ENCODE measurements at places on chromosomes 16 and 17.

DNA sequence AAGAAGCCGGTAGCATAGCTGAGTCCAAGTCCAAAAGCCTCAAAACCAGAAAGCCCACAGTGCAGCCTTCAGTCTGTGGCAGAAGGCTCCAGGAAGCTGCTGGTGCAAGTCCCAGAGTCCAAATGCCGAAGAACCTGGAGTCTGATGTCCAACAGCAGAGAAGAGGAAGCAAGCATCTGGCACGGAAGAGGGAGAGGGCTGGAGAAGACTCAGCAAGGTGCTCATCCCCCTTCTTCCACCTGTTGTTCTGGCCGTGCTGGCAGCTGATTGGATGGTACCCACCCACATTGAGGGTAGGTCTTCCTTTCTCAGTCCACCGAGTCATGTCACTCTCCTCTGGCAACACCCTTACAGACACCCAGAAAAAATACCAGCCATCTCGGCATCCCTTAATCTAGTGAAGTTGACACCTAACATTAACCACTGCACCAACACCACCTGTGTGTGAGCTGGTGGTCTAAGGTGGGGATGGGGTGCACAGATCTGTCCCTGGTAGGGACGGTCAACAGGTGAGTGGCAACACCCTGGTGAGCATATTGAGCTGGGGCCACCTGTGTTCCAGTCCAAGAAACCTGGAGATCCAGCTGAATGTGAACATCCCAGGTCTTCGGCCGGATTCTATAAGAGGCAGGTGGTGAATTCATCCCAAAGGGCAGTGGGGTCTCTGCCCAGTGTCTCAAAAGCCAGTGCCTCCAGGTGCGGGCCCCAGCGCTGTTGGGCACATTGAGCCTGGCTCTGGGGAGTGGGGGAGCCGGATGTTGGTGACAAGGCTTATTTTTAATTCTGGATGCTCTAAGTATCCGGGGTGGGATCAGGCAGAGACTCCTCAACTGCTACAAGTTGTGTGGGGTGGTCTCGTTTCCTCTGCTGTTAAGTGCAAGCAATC, 9.8 kb downstream of the MIEF2 start:
- DNase-seq: peak; percentile 53

DNA sequence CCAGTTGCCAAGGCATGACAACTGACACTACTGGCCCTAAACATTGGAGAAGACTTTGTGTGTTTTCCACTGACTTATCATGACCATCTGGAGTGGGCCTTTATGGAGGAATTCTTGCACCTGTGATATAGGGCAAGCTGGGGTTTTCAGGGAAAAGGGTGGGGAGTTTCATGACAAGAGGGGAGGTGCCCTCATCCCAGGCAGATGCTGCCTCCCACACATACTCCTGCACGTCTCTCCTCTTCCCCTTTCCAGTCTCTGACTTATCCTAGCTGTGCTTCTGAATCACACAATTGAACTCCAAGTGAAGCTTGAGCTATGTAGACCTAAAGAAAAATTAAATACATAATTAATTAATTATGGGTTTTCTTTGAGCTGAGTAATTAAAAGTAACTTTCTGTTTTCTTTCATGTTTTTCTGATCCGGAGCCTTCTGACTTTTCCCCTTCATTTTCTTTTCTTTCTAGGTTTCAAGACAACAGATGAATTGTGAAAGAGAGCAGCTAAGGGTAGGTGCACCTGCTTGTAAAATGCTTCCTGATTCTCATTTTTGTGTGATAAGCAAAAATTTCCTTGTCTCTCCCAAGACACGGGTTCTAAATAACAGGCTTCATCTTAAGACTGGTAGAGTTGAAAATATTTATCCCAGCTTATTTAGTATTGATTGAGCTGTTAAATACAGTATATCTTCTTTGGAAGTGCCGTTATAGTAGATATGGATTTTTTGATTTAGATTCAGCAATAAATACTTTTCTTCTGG, 280.9 kb upstream of the RBFOX1 start:
- DNase-seq: no peak

DNA sequence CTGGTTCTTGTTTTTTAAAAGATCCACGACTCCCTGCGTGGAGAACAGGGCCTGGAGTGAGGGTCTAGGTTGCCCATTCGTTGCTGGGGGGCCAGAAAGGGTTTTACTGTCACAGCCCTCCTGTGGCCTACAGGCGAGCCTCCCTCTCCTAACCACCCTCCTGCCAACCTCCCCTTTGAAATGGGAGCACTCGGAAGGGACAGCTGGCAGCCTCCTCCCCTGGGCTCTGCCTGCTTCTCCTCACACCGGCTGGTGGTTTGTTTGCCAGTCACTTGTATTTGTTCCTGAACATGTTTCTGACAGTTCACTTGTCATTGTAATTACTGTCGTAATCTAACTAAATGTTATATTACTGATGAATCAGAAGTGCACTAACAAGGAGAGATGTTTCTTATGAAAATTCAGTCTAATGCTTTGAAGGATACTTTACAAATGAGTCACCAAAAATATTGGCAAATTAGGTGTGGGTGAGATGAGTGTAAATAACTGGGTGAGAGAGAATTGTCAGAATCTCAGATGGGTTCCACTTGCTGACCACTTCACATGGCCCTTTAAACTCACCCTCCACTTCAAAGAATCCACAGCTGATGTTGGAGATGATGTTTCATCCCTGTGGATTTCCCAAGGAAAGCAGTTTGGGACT, 2.7 kb upstream of the SPPL2C start:
- DNase-seq: no peak

DNA sequence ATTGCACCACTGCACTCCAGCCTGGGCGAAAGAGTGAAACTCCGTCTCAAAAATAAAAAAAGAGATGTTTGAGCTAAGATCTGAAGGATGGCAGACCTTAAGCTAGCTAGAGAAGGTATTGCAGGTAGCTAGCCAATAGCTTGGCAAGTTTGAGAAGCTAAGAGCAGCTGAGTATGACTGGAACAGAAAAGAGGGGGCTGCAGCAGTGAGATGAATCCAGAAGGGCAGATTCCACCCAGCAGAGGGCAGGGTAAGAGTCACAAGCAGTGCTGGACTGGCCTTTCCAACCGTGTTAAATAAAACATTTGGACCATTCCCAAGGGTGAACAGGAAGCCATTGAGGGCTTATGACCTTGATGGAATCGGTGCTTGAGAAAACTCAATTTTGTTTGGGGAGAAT, 5.7 kb upstream of the PHAF1 start:
- peak; percentile 71 for DNase-seq

GRCh38 chr16:87482266-87482665, 10.6 kb downstream of the ZCCHC14 start:
- no peak for DNase-seq

DNA sequence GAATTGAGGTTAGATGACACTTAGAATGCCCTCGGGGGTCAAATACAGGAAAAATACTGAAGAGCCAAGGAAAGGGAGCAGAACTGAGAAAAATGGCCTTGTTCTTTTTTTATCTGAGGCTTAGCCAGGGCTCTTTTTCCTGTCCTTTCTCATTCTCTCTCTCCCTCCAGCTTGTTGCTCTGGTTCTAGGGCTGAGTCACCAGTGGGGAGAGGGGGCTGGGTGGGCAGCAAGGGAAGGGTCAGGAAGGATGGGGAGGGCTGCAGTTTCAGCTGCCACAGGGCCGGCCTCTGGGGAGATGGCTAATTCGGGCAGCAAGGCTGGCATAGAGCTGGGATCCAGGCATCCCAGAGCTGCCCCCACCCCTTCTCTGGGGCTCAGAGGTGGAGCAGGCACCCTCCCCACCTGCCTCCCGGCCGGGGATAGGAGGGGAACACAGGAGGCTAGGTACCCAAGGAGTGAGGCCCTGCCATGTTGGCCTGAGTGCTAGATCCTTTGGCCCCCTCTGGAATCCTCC, 3.9 kb downstream of the ITGA3 start:
- peak; percentile 85 for DNase-seq

DNA sequence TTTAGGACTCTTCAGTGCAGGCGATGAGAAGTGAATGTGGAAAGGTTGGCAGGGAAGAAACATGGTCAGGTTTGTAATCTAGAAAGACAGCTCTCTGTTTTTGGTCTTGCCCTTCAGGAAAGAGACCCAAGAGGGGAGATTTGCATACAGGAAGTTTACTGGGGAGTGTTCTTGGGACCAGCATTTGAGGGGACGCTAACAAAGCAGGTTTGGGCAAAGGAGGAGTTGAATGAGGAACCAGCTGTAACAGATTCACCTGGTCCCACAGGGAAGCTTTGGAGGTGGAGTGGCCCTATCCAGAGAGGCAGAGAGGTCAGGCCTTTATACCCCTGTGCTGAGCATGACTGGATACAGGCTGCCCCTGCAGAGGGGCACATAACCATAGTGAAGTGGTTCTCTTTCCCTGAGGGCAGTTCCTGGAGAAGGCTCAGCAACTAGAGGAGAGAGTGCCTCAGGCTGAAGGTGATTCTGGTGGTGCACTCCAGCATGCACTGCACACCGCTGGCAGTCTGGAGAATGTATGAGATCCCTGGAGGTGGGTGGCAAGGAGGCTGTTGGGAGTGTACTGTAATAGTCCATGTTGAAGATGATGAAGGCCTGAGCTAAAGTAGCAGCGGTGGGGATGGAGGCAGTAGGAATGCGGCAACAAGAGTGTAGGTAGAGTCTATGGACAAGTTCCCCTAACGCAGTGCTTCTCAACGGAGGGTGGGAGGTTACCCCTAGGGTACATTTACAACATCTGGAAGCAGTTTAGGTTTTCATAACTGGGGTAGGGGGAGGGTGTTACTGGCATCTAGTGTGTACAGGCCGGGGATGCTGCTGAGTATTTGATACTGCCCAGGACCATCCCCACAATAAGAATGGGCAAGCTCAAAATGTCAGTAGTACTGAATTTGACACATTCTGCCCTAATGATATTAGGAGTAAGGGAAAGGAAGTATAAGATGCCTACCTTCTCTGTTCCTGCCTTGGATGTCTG, 37.2 kb downstream of the MAP2K6 start:
- peak; percentile 67 for DNase-seq

DNA sequence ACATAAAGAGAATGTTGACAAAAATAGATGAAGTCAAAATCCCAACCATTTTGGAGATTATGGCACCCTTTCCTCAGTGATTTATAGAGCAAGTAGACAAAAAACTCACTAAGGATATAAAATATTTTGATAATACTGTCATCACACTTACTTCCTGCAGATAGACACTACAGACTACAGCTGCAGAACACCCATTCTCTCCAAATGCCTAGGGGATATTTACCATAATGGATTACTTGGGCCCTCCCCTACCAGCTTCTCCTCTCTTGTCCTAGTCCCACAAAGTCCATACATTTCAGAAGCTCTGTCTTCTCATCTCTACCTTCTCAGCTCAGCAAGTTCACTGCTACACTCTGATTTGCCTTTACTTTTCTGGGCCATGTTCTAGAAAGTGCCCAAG, 37.2 kb upstream of the CCNF start:
- no peak for DNase-seq
